CD8-positive, alpha-beta memory T cell (primary cell): ENCODE measurements at places on chromosomes 7 and 10.

DNA sequence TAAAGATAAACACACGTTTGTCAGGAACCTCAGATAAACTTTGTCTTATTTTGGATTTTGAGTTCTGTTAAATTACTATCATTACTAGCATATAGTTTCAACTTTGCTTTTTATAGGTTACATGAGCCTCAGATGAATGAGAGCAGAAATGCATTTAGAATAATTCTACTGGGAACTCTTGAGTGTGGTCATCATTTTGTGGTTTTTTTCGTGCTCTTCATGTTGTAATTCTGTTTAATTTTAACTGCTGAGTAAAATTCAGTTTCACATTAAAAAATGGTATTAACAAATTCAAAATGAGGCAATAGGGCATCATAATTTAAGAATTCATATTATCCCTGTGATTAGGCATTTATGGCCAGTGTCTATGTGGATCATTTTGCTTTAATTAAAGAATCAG is 72.9 kb downstream of the GNAI1 start:
- no peak for DNase-seq

- peak; percentile 70 for DNase-seq
Observed at GRCh38 chr7:143008007-143008901, 18.7 kb downstream of the OR9A2 start.

DNA sequence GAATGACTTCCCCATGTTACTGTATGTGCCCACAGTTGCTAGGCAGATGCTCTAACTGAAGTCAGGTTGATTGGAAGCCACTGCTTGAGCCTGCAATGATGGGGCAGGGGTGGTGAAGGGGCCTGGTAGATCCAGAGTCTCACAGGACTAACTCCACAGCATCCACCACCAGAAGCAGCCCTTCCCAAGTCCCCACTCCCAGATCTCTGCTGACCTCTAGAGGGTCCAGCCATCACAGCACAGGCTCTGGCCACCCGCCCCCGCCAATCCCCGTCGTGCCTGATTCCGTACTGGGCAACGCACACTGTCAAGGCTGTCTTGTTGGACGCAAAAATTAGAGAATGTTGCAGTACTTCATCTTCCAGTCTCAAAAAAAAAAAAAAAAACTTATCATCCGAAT is 136.8 kb upstream of the PDE1C start:
- DNase-seq, result no peak

- no peak for DNase-seq
Observed at GRCh38 chr7:20470726-20471125, 140.0 kb downstream of the ITGB8 start.

GRCh38 chr7:55786901-55787300 is 75.7 kb downstream of the SEPTIN14 start:
- DNase-seq, result no peak

DNA sequence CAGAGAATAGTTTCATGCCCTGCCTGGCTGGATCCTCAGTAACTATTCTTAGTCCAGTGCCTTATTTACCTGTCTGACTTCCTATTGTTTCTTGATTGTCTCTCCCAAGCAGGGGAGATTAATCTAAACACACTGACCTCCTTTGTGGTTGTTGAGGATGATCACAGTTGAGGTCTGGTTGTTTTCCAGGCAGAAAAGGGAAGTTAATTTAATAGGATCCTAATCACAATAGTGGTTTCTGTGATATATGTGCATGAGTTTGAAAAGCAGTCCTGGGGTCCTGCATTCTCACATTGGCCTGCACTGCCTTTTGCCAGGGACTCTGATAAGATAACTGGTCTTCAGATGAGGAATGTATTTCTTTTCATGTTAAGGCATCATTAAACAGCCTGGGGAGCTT is 130.1 kb downstream of the SND1 start:
- DNase-seq, result no peak

GRCh38 chr7:8221567-8221966 is 40.4 kb downstream of the ICA1 start:
- no peak for DNase-seq

DNA sequence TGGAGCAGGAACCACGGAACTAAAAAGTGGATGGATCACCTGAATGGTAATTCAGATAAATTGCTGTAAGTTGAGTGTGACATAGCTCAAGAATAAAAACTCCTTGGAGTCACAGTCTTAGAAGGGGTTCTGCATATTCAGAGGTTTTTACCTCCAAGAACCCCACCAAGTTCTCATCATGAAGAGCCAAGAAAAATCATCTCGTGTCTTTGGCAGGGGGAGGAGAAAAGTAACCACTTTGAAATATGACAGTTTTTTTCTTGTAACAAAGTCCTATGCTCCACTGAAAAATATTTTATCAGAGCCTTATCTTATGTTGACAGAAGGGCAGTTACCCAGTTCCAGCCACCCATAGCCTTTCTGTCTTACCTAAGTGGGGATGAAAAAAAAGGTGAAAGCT is 38.2 kb upstream of the MBL2 start:
- no peak for DNase-seq

- DNase-seq, result peak; percentile 4
Observed at GRCh38 chr10:96512524-96513304, 1.0 kb downstream of the TLL2 start.

GRCh38 chr7:8258734-8259133 is 3.2 kb downstream of the ICA1 start:
- no peak for DNase-seq

- no peak for DNase-seq
Observed at GRCh38 chr7:37901236-37901827, 15.3 kb downstream of the SFRP4 start.

DNA sequence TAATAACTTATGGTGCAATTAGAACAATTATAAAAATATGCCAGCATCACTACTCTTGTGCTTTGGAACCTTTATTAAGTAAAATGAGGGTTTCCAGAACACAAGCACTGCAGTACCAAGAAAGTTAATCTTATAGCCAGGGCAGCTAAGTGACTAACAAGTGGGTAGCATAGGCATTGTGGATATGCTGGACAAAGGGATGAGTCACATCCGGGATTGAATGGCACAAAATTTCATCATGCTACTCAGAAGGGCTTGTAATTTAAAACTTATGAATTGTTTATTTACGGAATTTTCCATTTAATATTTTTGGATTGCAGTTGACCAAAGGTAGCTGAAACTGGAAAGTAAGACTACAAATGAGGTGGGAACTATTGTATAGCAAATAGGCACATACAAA is 250.6 kb downstream of the C7orf25 start:
- DNase-seq, result no peak

DNA sequence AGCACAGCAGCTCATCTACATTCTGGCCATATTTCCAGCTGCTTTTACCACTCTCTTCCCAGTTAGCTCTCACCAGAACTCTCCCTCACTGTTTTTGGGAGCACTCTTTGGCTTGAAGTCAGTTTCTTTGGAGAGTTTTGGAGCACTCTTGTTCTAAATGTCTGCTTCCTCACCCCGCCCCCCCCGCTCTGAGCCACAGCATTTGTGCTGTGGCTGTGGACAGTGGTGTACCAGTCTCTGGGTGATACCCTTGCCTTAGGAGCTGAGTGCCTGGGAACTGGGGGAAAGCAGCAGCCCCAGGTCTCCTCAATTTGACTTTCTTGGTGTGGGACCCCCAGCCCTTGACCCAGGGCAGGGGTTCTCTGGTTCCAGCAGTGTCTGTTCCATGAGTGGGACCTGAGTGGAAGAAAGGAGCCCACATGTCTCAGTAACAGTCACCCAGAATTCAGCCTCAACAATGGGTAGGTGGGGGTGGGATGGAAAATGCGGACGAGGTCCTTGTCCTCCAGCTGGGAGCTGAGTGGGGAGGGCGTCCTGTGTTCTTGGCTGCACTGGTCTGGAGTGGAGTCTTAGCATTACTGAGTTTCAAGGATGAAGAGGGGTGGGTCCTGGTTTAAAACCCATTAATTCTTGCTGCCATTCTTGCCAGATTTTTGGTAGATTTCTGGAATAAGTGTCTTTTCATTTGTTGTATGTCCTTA is 18.0 kb downstream of the RBM33 start:
- no peak for DNase-seq

GRCh38 chr10:84783386-84783785 is 455.0 kb downstream of the CCSER2 start:
- DNase-seq, result no peak

- no peak for DNase-seq
Observed at GRCh38 chr10:23294638-23295247, 49.9 kb downstream of the C10orf67 start.
